Mesendoderm (in vitro differentiated cells): ENCODE measurements at places on chromosomes 5 and 9.

DNA sequence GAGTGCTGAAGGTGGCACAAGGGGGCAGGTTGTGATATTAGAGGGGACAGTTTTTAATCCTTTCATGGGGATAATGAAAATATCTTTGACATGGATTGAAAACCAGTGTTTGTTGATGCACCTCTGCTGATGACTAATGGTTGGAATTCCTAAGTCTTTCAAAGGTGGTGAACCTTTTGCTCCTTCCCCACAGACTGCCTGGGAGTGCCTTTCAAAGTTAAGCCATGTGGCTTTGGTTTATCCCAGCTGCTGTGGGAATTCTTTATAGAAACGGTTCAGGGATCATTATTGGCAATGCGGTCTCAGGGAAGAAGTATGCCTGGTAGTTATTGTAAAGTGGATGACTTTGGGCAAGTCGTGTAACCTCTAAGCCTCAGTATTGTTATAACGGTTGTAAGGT lies 45.7 kb downstream of the PIP5K1B start:
- peak; percentile 59 for DNase-seq

DNA sequence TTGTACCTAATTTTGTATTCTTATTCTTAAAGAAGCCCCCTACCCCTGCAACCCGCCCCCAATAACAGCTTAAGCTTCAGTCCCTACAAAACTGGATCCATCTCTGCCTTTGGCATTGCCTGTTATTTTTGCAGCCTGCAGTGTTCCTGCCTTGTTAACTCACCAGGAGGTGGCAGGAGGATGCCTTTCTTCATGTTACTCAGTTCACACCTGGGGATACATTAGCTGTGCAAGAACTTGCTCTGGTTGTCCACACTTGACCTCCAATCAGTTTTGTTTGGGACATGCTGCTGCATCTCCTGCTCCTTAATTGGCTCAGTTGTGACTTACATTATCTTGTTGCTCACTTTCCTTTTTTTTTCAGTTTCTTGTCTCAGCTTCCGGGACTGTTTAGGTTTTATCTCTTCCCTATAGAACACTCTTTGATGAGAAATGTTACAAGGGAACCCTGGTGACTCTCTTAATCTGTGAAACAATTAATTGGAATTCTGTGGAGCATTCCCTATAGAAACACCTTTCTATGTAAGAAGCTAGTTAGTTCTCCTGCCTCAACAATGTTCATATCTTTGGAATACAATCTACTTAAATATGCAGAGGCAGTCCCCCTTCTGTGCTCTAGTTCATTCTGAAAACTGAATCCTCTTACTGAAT lies 467.7 kb upstream of the ACO1 start:
- peak; percentile 71 for DNase-seq

DNA sequence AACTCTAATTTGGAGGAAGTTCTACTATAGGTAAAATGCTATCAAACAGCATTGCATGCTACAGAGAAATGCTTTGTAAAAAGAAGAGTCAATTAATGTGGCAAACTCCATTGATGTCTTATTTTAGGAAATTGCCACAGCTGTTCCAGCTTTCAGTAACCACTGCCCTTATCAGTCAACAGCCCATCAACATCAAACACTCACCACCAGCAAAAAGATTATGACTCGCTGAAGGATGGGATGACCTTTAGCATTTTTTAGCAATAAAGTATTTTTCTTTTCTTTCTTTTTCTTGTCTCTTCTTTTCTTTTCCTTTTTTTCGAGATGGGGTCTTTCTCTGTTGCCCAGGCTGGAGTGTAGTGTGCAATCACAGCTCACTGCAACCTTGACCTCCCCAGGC lies 26.0 kb downstream of the CRHBP start:
- DNase-seq = no peak

- no peak for DNase-seq
These were observed 4.2 kb upstream of the IRX2 start for GRCh38 chr5:2755681-2756171.

DNA sequence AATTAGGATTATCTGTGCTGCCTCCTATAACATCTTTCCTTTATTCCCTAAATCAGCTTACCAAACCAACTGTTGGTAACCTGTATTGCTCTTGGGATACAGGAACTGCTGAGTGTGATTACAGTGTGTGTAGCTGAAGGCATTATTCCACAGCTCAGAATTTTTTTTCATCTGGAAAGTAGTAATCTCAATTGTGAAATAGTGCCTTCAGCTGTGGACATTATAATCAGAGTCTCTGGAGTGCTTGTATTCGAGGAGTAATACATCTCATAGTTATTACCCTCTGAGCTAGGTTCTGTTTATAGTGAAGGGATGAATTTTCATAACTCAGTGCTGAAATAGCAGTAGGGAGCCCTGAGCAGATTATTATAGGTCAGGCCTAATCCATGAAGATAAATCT lies 199.5 kb downstream of the MAST4 start:
- DNase-seq = no peak

DNA sequence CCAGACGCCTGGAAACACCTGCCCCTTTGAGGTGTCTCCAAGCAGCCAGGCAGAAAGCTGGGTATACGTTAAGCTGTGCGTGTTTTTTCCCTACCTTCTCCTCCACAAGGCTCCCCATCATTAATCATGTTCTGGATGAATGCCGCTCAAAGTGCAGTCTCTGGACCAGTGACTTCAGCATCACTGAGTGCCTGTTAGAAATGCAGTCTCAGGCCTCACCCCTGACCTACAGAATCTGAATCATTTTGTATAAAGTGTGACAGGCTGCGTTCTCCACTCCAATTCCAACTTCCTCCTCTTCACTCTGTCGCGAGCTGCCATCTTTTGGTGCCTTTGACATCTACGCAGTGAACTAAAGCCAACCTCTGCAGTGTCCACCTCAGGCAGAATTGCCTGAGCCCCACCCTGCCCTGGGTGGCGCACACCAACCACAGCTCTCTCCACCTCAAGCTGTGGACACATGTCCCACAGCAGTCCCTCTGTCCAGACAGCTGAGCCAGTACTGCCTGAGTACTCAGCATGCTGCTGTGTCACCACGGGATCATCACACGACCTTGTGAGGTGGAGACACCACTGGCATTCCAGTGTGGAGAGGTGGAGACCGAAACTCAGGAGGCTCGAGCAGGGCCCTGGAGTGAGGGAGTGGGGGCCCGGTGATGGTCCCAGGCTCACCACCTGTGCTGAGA lies 14.2 kb downstream of the PTPN3 start:
- DNase-seq = no peak

DNA sequence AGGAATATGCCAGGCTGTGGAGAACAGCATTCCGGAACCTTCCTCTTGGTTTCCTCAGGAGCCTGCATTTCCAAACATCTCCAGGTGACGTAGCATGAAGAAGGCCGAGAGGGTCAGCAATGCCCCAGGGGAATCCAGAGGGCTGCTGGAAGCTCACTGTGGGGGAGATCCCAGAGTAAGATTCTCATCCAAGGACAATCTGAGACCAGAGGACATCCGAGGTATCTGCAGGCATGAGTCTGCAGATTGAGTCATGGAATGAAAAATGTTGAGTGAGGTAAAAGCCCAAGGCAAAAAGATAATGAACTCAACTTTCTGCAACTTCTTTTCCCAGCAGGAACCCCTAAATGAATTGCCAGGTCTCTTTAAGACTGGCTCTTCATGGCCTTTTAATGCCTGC lies 73.5 kb downstream of the KIF4B start:
- peak; percentile 78 for DNase-seq
